ENCODE measurements at places on chromosomes 3 and 15.
A peak's percentile ranks its signal among the peaks of the same experiment; 100 is the strongest.

DNA sequence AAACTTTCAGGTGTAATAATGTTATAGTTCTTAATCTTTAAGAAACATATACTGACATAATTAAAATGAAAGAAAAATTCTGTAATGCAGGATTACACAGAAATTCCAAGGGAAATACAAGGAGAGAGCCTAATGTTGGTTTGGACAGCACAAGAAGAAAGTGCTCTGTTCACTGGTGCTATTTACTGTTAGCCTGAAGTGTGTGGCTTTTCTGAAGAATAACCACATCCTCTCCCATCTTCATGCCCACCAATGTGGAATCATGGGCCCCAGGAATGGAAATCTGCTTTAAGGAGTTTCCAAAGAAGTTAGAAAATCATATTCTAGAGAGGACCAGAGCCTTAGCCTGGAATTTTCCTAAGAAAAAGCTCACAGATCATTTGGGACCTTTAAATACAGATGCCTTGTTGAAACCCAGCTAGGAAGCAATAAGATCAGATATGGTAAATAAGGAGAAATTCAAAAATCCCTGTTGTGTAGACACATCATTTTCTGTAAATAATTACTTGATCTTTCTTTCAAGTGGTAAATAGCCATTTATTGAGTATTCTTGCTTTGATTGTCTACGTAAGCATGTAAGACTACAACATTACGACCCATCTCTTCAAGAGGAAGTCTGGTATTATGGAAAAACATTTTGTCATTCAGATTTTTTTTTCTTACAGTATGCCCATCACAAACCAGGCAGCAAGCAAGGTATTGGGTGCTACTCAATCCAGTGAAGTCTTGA, 10.3 kb upstream of the USP50 start:
- no peak for DNase-seq

GRCh38 chr3:12841970-12842328, 584 bp upstream of the RPL32 start:
- DNase-seq, result no peak

GRCh38 chr3:55272031-55272645, 215.0 kb downstream of the WNT5A start:
- no peak for DNase-seq

DNA sequence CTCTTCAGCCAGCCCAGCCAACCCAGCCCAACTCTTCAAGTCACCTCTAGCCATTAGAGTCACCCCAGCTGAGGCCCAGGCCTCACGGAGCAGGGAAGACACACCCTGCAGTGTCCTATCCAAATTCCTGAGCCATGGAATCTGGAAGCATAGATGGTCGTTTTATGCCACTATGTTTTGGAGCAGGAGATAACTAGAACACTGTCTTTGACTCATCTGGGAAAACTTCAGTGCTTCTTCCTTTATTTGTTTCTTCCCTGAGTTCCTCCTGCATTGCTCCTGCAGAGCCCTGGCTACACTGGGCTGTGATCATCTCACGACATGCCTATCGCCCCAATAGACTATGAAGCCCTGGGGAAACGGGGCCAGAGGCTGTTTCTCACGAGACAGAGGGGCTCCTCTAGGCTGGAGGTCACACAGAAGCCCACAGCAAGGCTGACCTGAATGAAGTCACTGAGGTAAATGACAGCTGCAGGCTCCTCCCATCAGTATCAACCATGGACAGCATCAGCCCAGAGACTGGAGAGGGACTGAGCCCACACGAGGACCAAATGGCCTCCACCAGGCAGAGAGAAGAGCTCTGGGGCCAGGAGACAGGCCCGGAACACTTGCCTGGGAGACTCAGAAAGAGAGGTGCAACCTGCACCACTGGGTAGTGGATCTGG, 22.7 kb downstream of the CRABP1 start:
- no peak for DNase-seq

- DNase-seq, result peak; percentile 3
Measured at GRCh38 chr3:71779674-71780377, 5.1 kb downstream of the PROK2 start.

DNA sequence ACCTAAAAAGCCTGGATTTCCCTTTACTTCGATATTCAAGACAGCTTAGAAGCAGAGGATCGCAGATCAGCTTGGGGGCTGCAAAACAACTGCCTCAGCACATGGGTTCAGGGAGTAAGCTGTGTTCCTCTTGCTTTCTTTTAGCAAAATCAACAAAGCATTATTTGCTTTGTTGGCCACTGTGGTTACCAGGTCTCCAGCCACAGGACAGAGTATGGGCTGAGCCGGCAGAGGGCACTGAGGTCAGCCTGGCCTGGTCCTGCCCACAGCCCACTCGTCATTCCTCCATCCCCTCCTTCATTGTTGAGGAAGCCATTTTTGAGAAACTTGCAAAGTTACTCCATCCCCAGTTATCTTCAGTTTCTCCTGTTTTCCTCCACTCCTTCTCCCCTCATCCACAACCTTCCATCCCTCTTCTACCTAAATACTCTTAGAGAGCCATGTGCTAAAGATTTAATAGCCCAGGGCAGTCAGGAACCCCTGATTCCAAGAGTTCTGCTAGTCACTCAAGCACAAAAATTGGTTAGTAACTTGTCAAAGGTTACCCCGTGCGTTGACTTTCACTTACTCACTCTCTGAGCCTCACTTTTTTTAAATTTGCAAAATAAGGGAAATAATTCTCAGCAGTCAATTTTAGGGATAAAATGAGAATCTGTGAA, 60.0 kb upstream of the HES1 start:
- no peak for DNase-seq

DNA sequence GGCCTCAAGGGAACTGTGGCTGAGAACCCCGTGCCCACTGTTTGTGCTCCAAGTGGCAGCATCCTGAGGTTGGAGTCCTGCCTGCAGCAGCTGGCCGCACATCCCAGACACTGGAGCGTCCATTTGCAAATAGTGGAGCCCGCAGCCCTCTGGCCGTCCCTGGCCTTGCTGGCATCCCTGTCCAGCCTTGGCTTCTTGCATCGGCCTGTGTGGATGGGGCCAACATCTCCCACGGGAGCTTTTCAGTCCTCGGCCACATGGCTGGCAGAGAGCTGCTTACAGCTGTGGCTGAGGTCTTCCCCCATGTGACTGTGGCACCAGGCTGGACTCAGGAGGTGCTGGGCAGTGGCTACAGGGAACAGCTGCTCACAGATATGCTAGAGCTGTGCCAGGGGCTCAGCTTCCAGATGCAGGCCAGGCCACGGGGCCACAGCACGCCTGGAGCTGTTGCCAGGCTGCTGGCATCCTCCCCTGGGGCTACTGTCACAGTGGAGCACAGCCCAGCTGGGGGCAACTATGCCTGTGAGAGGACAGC, 71.2 kb downstream of the FAM43A start:
- no peak for DNase-seq

DNA sequence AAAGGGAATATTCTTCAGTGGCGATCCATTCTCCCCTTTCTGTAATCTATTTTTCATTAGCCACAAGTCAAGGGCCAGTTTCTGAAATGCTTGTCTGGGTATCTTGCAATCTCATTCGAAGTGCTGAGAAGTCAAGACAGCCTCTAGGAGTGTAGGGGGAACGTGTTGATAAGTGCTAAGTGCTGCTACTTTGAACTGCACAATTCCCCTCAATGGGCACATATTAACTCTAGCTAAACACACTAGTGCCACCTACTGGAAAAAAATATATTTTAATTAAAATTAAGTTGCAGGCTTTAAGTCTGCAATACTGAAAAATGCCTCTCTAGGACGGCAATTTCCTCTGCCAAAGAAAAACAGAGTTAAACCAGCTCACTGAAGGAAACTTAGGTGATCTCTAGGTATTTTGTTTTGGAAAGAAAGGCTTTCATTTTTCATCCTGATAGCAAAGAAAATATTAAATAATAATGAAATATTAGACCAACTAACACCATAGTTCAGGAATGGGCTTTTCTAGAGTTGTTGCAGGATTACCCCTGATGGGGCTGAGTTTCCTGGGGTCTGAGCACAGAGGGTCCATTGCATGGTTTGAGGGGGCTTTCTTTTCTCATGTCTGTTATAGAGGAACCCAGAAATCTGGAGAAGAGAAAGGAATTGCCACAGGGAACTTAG, 181.9 kb upstream of the KBTBD8 start:
- peak; percentile 84 for DNase-seq

GRCh38 chr3:182214416-182214815, 502.7 kb downstream of the SOX2 start:
- no peak for DNase-seq

DNA sequence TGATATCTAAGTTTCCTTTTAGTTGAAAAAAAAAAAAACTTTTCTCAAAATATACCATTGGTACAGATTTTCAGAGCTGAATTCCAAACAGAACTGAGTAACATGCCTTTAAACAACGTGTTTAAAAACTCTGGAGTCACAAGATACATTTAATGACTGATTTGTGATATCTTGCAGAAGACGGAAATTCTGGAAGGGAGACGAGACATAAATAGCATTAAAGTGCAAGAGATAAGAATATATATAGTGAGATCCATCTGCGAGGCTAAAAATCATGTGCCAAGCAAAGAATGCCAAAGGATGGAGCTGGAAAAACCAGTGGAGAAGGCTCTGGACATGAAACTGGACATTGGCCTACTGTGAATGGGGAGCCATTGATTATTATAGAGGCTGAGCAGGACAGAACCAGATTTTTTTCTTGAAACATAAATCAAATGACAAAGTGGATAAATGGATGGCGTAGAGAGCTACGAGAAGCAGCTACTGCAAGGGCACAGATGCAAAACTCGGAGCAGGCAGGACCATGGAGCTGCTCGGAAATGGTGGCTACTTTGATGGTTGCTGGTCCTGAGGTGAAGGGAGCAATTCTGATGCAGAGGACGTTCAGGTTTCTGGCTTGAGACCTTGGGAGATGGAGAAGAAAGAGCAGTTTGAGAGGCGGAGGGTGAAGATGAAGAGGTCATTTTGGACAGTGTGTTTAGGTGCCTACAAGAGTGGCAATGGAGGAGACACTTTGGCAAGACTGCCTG, 88.8 kb downstream of the CPN2 start:
- DNase-seq, result no peak

- DNase-seq, result peak; percentile 15
Measured at GRCh38 chr15:77185242-77185785, 114.4 kb upstream of the TSPAN3 start.

DNA sequence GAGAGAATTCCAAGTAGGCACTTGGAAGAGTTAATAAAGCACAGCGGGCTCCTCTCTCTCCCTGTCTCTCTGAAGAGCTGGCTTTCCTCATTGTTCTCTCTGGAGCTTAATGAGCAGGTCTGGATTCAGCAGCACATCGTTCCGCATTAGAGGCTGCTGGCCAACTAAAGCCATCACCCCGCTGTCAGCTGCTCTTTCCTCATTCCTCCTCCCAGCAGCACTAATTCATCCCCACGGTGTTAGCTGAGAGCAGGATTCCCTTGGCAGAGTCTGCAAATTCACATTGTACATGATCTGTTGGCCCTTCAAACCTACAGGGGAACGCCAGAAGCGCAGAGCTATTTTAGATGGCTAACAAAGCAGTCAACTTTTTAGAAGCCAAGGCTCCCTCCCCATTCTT, 44.2 kb downstream of the SGO1 start:
- peak; percentile 69 for DNase-seq

- DNase-seq, result no peak
Measured at GRCh38 chr3:17500618-17501017, 241.8 kb downstream of the TBC1D5 start.

- no peak for DNase-seq
Measured at GRCh38 chr3:89113344-89113743, 5.9 kb downstream of the EPHA3 start.

DNA sequence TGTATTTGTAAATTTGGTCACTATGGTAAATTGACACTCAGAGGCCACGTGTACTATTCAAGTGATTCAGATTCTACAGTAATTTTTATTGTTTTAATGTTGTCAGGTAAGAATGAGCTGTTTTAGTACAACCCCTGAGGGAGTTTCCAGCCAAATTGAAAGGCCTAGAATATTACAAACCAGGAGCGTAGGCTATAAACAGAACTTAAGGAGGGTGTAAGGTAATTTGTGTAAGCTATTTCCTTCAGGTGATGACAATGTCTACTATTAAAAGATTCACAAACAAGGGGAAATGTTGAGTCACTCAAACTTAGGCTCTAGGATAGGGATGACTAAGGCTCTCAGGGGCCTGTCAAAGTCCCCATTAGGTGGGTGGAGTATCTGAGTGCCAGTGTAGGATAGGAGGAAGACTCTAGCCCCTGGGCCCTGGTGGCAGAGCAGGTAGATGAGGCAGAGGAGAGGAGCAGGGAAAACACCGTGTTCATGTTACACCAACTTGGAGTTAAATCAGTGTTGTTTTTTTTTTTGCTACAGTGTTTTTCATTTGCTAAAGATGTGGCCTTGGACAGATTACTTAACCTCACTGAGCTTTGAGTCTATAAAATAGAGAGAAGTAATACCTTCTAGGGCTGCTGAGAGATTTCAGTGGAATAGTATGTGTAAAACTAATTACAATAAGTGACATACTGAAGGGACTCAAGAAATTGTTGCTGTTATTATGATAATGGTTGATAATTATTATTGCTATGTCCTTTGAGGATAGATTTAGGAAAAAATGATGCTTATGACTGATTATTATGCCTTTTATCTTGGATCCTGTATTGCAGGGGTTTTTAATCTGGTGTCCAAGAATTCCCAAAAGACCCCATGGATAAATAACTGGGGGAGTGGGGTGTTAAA, 10.3 kb downstream of the TM4SF1 start:
- peak; percentile 48 for DNase-seq

All from fibroblast of the aortic adventitia (primary cell).